HT-29 (cell line): ENCODE measurements at places on chromosomes 11 and 22.

DNA sequence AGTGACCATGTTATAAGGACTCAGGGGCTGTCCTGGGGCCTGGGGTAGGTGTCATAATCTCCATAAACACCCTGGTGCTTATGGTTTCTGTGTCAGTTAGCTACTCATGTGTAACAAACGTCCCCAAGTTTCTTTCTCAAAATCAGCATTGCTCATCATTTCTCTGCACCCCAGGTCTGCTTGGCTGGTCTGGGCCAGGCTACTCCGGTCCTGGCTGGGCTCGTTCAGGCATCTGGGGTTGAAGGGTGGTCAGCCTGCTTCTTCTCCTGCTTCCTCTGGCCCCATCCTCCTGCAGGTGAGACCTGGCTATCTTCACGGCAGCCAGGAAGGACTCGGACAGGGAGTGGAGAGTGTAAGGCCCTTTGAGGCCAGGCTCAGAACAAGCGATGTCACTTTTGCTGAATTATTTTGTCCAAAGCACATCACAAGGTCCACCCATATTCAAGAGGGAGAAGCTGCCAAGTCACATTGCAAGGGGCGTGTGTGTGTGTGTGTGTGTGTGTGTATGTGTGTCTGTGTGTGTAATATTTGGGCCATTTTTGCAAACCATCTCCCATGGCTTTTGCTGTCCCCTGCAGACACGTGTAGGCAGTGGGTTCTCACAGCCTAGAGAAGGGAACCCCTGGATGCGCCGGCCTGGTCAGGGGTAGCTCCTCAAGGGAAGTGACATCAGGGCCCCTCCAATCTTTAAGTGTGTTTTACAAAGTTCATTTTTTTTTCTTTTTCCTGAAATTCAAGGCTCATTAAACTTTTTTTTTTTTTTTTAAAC lies 535.8 kb downstream of the TBC1D22A start:
- DNase-seq: no peak

- peak; percentile 69 for DNase-seq
Measured at GRCh38 chr11:66418168-66418985, 2.5 kb upstream of the NPAS4 start.

DNA sequence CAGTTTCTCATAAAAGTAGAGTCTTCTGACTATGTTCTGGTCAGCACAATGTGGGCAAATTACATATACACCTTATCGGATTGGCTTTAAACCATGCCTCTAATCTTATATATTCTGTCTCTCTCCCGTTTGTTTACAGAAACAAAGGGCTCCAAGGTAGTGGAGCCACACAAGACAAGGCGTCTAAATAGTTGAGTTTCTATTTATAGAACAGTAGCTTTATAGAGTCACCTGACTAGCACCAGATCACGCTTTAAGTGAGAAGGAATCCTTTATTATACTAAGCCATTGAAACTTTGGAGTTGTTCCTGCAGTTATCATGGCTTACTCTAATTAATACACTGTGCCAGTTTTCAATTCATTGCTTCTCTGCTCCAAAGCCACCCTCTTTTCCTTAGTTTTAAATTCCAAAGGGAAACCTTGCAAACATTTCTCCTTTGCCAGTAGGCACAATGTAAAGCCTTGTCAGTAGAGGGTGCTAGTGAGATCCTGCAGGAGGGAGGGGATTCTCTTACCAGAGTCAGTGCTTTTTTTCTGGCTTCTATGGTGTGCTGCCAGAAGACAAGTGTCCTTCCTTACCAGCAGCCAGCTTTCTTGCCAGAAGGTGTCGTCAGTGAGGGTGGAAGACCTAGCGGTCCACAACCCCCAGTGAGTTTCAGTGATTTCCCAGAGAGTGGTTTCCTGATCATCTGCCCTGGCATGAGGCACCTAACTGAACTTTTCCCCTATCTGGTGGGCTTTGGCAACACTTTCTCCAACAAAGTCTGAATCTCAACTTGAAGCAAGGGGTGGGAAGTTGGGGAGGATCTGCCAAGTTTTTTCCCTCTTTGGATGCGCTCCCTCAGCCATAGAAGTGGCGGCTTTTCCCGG lies 71.7 kb downstream of the RAB38 start:
- peak; percentile 87 for DNase-seq

GRCh38 chr22:46611189-46611588 lies 9.0 kb upstream of the GRAMD4 start:
- DNase-seq: no peak

DNA sequence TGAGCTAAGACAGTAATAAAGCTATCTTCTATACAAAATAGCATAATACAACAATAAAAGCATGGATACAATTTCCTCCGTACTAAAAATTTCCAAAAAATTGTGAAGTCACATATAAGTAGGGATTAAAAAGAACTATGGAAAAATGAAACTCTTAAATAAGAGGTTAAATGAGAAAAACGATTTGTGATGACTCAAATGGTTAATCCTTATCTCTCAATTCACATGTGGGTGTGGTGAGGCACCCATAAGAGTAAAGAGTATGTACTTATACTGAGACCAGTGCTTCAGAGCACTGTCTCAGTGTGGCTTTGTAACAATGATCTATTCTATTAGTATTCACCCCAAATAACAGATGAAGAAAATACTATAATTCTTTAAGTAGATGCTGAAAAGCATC lies 25.0 kb upstream of the CCDC34 start:
- DNase-seq: no peak

- DNase-seq: no peak
Measured at GRCh38 chr11:120124355-120124754, 13.6 kb downstream of the TRIM29 start.

DNA sequence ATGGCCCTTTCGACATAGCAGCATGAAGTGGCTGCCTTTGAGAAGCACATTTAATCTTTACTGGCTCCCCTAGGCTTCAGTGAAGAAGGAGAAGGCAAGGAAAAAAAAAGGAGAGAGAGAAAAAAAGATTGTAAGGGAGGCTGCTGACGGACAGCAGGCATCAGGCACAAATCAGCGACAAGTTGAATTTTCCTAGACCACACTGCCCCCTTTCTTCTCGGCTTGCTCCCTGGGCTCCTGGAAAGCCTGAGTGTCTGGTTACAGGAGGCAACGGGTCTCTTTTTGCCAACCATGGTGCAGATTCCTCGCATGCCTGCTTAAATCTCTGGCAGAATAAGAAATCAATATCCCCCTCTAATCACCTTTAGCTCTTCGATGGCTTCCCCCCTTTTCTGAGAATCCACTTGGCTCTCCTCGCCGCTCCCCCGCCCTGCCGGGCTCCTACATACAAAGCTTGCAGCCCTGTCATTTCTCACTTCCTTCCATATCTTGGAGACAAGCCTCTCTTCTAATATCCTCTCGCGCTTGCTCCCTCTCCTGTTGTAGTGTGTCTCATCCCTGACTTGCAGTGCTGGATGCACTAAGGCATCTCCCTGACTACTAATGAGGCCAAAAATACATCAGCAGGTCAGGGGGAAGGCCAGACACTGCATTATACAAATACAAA lies 14.3 kb downstream of the BLID start:
- DNase-seq: no peak

- DNase-seq: no peak
Measured at GRCh38 chr22:40764763-40765441, 54.2 kb downstream of the SLC25A17 start.

DNA sequence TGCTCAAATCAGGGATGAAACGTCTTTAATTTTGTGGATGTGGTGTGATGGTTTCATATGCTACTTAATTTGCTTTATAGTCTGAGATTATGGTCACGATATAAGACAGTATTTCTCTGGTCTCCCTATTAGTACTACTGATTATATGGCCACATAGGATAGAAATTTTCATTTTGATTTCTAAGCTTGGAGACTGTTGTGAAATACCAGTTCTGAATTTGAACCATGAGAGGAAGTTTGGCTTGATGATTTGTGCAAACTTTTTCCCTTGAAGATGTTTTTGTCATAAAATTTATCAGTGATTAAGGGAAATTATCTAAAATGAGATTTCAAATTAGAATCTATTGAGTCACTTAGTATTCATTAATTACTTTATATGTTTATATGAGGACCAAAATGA lies 2.7 kb downstream of the RNF169 start:
- no peak for DNase-seq

GRCh38 chr11:79461144-79461543 lies 20.3 kb upstream of the TENM4 start:
- DNase-seq: peak; percentile 34

DNA sequence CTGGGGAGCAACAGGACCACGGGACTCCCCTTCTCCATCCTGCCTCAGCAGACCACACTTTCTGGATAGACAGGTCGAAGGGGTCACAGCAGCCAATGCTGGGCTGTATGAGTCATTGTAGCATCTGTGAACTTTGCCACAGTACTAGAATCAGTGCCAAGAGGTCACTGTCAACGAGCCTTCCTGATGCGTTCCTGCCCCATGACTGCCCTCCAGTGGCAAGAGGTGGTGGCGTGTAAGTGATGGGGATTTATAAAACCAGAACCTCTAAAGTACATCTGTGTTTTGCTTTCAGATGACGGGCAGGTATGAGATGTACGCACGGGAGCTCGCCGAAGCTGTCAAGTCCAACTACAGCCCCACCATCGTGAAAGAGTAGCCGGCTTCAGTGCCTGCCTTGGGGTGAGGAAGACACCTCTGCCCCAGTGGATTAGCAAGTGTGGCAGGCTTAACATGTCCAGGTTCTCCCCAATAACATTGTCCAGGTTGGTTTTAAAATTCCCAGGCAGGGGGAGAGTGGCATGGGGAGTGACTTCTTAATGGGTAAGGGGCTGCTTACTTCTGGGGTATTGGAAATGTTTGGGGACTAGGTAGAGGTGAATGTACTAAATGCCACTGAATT lies 29.4 kb downstream of the GUCD1 start:
- DNase-seq: peak; percentile 76

- DNase-seq: peak; percentile 35
Measured at GRCh38 chr11:85947431-85948272, 92.5 kb downstream of the CCDC83 start.

- peak; percentile 94 for DNase-seq
Measured at GRCh38 chr22:40396882-40397281, 26.5 kb downstream of the SGSM3 start.

- no peak for DNase-seq
Measured at GRCh38 chr11:64403106-64403505, 44.1 kb downstream of the RPS6KA4 start.

GRCh38 chr11:128039140-128040021 lies 548.0 kb downstream of the ETS1 start:
- no peak for DNase-seq

- no peak for DNase-seq
Measured at GRCh38 chr11:4026389-4026788, 68.2 kb upstream of the RRM1 start.

DNA sequence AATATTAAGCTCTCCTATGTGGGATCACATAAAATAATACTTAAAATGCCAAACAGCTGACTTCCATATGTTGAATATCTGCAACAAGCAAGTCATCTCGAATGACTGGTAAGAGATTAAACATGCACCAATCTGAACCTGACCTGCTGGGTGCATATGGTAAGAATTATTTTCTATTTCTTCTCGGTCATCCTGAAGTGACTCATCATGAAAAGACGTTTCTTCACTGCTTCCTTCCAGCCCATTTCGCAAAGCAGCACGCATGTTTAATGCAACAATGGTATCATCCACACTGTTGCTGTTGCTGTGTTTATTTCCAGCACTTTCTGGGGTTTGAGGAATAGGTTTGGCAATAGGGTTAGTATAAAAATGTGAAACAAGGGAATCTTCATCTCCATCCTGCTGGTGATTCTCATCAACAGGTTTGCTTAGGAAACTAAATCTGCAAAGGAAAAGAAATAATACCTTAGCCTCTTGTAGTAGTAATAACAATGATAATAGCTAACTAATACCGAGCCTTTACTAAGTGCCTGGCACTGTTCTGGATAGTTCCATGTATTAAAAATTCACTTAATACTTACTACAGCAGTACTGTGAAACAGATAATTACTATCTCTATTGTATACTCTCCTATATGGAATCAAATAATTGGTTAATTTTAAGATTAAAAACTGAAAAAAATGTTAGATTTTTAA lies 52.0 kb upstream of the CHRNA10 start:
- no peak for DNase-seq

DNA sequence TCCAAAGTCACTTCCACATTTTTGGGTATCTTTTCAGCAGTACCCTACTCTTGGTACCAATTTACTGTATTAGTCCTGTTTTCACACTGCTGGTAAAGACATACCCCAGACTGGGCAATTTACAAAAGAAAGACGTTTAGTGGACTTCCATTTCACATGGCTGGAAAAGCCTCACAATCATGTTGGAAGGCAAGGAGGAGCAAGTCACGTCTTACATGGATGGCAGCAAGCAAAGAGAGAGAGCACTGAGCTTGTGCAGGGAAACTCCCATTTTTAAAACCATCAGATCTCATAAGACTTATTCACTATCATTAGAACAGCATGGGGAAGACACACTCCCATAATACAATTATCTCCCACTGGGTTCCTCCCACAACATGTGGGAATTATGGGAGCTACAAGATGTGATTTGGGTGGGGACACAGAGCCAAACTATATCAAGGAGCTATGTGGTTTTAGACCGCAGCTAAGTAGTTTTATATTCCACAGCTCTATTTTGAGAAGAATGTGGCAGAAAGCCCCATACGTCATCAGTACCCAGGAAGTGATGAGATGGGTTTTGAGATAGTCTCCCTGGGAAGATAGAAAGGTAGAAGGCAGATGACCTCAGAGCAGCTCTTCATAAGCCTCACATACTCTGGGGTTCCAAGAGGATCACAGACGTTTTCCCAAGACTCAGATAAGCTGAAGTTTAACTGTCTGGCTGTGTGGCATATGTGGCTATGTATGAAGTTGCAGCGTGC lies 96.3 kb downstream of the APIP start:
- DNase-seq: no peak

GRCh38 chr11:61505640-61506155 lies 2.9 kb upstream of the LRRC10B start:
- DNase-seq: no peak

- no peak for DNase-seq
Measured at GRCh38 chr11:13316528-13316961, 39.0 kb downstream of the BMAL1 start.

GRCh38 chr11:35112056-35112845 lies 26.7 kb upstream of the CD44 start:
- DNase-seq: no peak

GRCh38 chr22:25070956-25071355 lies 118.4 kb downstream of the KIAA1671 start:
- DNase-seq: no peak

DNA sequence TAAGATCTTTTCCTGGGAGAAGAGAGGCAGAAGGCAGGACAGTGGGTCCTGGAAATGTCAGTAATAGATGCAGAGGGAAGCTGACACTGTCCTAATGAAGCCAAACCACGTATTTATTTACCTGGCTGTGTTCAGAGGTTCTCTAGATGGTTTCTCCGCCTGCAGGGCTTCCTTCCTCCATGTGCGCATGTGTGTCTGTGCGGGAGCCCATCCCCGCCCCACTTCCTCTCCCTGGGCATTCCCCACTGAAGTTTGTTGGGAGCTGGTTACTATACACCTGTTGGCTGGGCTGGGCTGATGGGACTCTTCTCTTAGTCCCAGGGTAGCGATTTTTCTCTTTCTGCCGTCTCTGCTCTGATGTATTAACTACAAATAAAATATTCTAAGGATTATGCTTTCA lies 204.9 kb upstream of the TBCEL start:
- peak; percentile 36 for DNase-seq

- DNase-seq: no peak
Measured at GRCh38 chr11:76653012-76653673, 17.4 kb downstream of the LRRC32 start.

GRCh38 chr11:76654298-76654851 lies 16.2 kb downstream of the LRRC32 start:
- DNase-seq: no peak

GRCh38 chr11:897253-898142 lies 13.1 kb downstream of the CHID1 start:
- DNase-seq: no peak
